ENCODE measurements at places on chromosomes 5 and 9. TPM values are rescaled to one million over a fixed set of nuclear protein-coding genes. Genes with fewer than 3 reads are reported as not detected.

The WDR41 gene
- total RNA-seq, result 42.7 TPM

The FAM200C gene
- 3.5 TPM for total RNA-seq

The RETREG1 gene
- total RNA-seq, result 8.5 TPM

The GABRA1 gene
- not detected for total RNA-seq

The SSBP2 gene
- 9.7 TPM for total RNA-seq

The PDE6A gene
- total RNA-seq, result 0.11 TPM

The CNTFR gene
- total RNA-seq, result not detected

The HAVCR1 gene
- not detected for total RNA-seq

The PCDHA7 gene
- total RNA-seq, result 4.4 TPM

The ST8SIA4 gene
- total RNA-seq, result 13.3 TPM

The SPATA31D4 gene
- not detected for total RNA-seq

The MEIKIN gene
- total RNA-seq, result not detected

The LCN15 gene
- total RNA-seq, result not detected

The FCN2 gene
- not detected for total RNA-seq

The PALM2AKAP2 gene
- total RNA-seq, result 12.2 TPM

The OR13F1 gene
- not detected for total RNA-seq

The HSD17B3 gene
- 1.2 TPM for total RNA-seq

The SLC4A9 gene
- not detected for total RNA-seq

The ADCY2 gene
- total RNA-seq, result 0.69 TPM

The FRMPD1 gene
- not detected for total RNA-seq

The SPATA31A3 gene
- total RNA-seq, result 0.05 TPM

The DMRT3 gene
- not detected for total RNA-seq

The QRFP gene
- total RNA-seq, result not detected

The STK32A gene
- total RNA-seq, result 0.19 TPM

The SMIM32 gene
- total RNA-seq, result not detected

The COL23A1 gene
- total RNA-seq, result not detected

The SPAG8 gene
- 1.2 TPM for total RNA-seq

The LCN1 gene
- total RNA-seq, result not detected

The PTGR1 gene
- 24.8 TPM for total RNA-seq

The TLR4 gene
- 24.3 TPM for total RNA-seq

The IL12B gene
- not detected for total RNA-seq

The GGTA1 gene
- total RNA-seq, result not detected

The SH2D3C gene
- 0.08 TPM for total RNA-seq

The SLC25A51 gene
- total RNA-seq, result 19.2 TPM

The FGF1 gene
- 3.1 TPM for total RNA-seq

The SPATA31E1 gene
- total RNA-seq, result not detected

The TSSK1B gene
- total RNA-seq, result not detected

The FRMD3 gene
- 6.4 TPM for total RNA-seq

The GARIN3 gene
- not detected for total RNA-seq

The PKD2L2 gene
- not detected for total RNA-seq

The PLEKHG4B gene
- total RNA-seq, result 0.83 TPM

The COL15A1 gene
- 1.1 TPM for total RNA-seq

The MCCC2 gene
- total RNA-seq, result 62.6 TPM

The RGS7BP gene
- not detected for total RNA-seq

The SLC35D2 gene
- total RNA-seq, result 22.8 TPM
